ENCODE measurements at places on chromosomes 4 and X.
A peak's percentile ranks its signal among the peaks of the same experiment; 100 is the strongest.

DNA sequence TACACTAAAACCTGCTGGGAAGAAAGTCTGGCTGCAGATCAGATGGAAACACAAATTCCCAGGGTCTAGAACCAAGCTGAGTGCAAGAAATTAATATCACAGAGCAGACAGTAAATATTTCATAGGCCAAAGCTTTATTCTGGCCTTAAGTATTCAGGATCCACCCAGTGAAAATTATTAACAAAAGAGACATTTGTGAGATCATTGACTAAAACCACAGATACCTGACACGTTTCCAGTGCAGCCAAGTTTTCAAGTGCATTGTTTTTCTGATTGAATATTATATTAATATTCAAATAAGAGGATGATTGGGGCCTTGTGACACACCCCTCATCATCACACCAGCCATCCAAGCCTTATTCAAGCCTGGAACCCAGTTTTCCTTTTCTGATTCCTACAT is 10.3 kb downstream of the ELOVL6 start:
- DNase-seq = no peak

DNA sequence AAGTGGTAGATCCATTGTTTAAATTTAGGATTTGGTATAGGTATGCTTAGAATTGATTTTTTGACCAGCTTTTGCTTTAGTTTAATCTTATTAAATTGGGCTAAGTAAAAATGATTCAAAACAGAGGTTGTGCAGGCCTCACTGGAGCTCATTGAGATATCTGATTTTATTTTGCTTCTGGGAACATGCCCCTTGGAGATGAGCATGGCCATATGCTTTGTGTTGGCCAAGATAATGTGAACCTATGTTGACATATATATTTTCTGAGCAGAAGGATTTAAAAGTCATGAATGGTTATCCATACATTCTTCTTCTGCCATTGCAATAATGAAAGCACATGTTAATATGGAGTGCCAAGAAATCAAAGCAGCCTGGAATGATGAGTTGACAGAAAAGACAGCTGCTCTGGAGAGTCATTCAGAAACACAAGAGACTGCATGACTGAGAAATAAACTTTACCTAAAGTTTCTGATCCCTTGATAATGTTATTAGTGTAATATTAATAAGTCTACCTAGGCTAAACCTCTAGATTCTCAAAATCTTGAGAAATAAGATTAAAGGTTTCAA is 489.7 kb upstream of the GNPDA2 start:
- DNase-seq = no peak

DNA sequence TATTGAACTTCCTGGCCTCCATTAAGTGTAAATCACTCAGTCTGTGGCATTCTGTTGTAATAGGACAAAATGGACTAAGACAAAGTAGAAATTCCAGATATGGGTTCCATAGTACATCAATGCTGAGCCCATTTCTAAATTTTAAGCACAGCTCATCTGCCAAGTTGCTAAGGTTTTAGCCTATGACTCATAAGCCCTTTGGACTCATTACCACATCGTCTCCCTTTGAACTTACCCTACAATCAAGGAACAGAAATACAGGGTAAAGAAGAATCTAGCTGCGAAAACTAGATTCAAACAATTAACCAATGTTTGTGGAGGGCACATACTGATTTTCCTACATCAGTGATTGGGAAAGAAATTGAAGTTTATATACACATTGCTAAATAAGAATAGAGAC is 31.8 kb downstream of the NAA11 start:
- DNase-seq = no peak

DNA sequence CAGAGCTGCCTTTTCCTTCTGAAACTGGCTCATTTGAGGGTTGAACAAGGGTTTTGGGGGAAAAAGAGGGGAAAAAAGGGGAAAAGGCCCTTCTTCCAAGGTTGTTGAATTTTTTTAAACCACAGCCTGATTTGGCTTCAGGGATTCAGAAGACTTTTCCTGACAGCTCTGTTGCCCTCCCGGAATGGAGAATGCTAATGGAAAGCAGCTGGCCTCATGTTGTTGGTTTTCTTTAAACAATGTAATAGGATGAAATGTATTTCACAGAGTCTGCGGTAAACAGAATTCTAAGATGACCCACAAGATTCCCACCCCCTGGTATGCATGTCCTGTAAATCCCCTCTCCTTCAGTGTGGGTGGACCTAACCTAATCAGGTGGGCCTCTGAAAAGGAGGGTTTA is 3.3 kb upstream of the KIAA1210 start:
- no peak for DNase-seq

- DNase-seq = no peak
Observed at GRCh38 chr4:20408611-20409010, 156.9 kb downstream of the SLIT2 start.

DNA sequence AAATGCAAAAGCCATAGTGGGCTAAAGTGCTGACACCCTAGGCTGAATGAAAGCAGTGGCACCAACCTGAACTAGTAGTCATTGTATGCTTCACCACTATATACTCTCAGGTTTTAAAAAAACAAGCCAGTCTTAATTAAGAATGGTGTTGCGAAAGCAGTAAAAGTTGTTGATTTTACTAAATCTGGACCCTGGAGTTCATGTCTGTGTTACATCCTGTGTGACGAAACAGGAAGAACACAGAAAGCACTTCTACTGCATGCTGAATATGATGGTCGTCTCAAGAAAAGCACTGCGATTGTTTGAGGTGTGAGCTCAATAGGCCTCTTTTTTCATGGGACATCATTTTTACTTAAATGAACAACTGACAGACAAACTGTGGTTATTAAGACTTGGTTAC is 24.2 kb upstream of the GDPD2 start:
- no peak for DNase-seq

DNA sequence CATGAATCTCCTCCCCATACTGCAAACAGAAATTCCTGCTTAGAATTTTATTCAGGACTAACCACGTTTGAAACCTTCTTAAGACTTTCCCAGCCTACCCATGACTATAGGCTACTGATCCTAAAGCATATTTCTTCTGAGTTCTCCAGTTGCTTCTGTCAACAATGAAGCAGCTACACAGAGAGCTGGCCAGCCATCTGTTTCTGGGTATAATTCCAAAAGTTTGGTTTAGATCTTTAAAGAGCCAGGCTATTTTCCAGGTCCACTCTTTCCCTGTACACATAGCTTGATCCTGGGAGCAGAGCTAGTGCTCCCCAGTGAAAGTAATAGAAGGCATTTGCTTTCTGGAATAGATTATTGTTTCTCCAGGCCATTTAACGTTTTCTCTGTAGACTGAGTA is 4.0 kb upstream of the ITM2A start:
- DNase-seq = no peak

- DNase-seq = peak; percentile 51
Observed at GRCh38 chr4:2954358-2955185, 8.6 kb downstream of the NOP14 start.

- DNase-seq = no peak
Observed at GRCh38 chr4:184395971-184396391, 78.4 kb downstream of the IRF2 start.

DNA sequence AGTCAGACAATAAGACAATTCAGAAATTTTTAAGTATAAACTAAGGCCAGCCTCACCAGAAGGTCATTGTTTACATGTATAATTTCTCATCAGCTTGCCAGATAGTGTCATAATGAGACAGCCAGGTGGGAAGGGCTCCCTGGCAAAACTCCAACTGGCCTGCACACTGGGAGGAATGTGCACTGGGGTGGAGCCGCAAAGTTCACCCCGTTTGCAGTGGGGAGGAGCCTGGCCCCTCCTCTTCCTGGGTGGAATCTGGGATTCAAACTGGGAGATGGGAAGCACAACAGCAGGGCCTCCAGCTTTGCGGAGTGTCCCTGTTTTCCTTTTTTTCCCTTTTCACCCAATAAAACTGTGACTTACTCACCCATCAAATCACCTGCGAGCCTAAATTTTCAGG is 329.9 kb downstream of the SMARCA1 start:
- peak; percentile 1 for DNase-seq

GRCh38 chr4:140150636-140150885 is 3.4 kb downstream of the MAML3 start:
- DNase-seq = peak; percentile 81

DNA sequence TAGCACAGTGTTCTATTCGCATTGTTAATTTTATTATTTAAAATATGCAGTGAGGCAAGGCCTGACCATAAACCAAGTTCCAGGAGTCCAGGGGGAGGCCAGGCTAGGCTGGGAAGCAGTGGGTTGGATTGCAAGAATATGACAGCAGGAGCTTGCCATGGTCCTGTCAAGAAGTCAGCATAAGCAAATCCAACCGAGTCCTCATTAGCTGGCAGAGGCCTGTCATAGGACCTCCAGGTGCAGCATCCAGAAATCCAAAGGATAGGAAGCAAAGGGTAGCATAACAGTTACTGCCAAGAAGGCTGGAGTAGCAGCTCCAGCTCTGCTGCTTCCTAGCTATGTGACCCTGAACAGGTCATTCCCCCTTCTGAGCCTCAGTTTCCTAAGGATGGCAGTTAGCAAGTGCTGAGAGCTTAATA is 13.4 kb downstream of the PJA1 start:
- no peak for DNase-seq

DNA sequence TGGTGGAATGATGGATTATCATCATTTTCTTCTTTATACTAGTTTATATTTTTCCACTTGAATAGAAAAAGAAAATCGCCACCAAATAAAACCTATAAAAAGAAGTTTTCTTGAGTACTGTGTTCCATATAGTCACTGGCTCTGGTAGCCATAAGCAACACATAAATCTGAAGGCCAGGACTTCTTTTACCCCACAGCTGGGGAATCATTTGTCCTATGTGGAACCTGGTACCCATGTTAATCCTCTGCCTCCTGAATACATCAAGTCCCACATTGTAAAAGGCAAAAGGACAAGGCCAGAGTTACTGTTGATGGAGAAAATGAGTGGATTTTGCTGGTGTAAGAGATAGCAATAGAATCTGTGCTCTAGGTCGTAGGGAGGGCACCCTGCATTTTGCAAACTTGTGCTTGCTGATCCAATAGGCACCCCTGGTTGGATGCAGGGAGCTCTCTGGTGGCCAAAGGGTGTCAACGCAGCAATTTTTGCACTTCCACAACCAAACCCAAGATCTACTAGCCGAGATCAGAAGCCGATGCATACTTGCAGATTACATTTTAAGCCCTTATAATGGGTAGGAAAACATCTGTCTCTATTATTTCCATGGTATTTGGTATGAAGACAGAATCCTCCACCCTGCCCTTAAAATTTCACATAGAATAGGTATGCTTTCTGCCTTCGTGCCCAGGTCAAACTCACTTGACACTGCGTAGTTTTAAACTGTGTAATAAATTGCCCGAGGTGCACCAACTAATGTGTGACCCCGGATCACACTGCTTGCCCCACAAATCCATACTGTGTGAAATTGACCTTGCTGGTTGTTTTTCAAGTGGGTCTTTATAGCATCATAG is 146.2 kb upstream of the SCML1 start:
- DNase-seq = peak; percentile 66

GRCh38 chr4:94581766-94582165 is 130.0 kb downstream of the PDLIM5 start:
- DNase-seq = no peak

GRCh38 chr4:55184600-55185523 is 59.5 kb upstream of the KDR start:
- peak; percentile 22 for DNase-seq

DNA sequence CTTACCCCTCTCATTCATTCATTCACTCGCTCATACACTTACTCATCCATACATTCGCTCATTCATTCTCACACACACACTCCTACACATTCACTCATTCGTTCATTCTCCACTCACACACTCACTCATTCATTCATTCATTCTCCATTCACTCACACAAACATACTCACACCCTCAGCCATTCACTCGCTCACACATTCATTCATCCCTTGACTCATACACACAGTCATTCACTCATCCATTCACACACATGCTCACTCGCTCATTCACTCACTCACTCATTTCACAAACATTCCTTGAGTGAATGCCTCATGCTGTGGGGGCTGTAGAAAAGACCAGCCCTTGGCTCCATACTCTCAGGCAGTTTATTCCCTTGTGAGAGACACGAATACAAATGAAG is 151.1 kb upstream of the MAMLD1 start:
- DNase-seq = no peak

DNA sequence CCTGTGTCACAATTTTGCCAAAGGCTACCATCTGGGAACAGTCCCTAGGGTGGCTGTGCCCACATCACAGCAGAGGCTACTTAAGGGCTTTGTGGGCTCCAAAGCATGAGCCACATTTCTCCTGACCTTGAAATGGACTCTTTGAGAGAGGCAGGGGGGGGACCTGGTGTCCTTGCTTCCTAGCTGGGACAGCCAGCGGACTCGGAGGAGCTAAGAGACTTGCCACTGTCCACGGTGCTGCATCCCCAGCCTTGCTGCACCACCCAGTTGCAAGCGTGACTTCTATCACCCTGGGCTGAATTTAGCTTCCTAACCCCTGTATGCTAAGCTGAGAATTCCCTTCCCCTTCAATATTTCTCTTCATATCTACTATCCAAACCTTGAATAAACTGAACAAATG is 99.0 kb downstream of the PHKA2 start:
- no peak for DNase-seq
